NCI-H1417 treated with DMSO at 0.1 percent for 48 hours (cell line): ENCODE measurements at places on chromosomes 5 and 9.

GRCh38 chr9:35741740-35742139 lies 7.3 kb downstream of the GBA2 start:
- DNase-seq: no peak

DNA sequence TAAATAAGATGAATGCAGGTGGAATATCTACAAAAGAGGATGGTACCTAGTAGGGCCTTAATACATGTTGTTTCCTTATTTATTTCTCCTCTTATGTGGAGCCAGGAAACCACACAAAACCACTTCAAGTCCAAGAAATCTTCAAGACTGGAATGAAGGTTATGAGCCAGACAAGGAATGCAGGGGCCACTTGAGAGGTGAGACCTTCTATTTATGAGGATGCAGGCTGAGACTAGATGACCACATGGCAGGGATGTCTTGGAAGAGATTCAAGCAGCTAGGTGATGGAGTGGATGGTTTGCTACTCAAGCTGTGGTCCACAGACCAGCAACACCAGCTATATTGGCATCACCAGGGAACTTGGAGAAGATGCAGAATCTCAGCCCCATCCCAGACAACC lies 92.2 kb downstream of the TNC start:
- DNase-seq: no peak

DNA sequence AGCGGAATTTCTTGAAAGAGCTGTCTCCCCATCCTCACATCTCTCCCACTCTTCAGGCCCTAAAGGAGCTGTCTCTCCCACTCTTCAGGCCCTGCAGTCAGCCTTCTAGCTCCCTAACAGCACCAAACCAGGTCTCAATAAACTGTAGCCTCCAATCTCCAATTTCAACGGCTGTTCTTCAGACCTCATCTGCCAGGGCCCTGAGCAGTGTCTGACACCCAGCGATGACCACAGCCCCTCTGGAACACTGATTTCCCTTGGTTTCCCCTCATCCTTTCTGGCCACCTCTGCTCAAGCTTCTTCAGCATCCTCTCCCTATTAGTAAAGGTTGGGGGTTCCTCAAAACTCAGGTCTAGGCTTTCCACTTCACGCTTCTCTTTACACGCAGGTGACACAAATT lies 1.6 kb upstream of the P4HA2 start:
- no peak for DNase-seq

- no peak for DNase-seq
Observed at GRCh38 chr9:131623655-131624330, 78.5 kb downstream of the PRRT1B start.

DNA sequence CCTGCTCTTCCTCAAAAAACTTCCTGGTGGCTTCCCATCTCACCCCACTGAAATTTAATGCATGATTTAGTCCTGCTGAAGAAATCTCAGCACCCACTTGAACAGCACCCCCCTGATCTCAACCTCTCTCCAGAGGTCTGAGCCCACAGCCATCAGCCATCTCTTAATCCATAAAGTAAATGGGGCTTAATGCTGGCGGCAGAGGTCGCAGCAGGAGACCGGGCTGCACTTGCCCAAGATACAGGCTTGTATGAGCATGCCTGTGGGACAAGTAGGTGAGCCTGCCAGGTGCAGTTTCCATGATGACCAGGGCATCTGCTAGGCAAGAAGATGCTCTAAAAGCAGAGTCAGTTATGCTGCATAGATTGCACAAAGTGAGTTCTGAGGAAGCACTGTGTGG lies 52.4 kb upstream of the CTXN3 start:
- DNase-seq: no peak

GRCh38 chr5:61625137-61625561 lies 293.1 kb downstream of the ZSWIM6 start:
- DNase-seq: no peak

GRCh38 chr5:153543288-153543687 lies 52.8 kb downstream of the GRIA1 start:
- no peak for DNase-seq

- no peak for DNase-seq
Observed at GRCh38 chr5:115282131-115282530, 14.3 kb downstream of the CCDC112 start.

DNA sequence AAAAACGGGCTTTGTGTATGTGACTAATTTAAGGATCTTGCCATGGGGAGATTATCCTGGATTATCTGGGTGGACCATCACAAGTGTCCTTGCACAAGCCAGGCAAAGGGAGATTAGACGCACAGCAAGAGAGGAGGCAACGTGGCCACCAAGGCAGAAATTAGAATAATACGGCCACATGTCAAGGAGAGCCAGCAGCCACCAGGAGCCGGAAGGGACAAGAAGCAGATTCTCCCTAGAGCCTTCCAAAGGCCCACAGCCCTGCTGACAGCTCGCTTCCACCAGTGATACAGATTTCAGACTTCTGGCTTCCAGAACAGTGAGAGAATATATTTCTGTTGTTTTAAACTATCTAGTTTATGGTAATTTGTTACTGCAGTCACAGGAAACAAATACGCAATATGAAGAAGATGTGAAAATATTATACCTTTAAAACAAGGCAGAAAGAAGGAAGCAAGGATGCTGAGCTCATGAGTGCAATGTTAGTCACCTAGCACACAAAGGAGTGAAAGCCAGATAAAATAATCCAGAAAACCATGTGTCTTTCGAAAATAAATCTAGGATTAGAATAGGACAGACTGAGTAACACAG lies 28.7 kb upstream of the F2RL1 start:
- DNase-seq: no peak

DNA sequence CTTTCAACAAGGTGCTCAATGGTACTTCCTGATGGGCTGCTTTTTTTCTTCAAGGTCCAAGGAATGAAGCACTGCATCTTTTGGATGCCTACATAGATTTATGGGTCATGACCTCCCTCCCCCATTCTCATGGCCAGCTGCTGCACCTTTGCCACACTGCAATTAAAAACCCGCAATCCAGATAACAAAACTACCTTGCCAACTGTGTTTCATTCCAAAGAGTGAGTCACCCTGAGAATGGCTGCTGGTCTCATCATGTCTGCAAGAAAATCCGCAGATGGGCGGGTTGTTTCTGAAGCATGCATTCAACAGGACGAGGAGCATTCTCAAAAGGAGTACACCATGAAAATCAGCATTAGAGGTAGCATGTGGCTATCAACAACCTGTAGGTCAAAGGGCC lies 139.8 kb downstream of the ELAVL2 start:
- DNase-seq: no peak

GRCh38 chr5:35860686-35861085 lies 4.0 kb downstream of the IL7R start:
- no peak for DNase-seq

DNA sequence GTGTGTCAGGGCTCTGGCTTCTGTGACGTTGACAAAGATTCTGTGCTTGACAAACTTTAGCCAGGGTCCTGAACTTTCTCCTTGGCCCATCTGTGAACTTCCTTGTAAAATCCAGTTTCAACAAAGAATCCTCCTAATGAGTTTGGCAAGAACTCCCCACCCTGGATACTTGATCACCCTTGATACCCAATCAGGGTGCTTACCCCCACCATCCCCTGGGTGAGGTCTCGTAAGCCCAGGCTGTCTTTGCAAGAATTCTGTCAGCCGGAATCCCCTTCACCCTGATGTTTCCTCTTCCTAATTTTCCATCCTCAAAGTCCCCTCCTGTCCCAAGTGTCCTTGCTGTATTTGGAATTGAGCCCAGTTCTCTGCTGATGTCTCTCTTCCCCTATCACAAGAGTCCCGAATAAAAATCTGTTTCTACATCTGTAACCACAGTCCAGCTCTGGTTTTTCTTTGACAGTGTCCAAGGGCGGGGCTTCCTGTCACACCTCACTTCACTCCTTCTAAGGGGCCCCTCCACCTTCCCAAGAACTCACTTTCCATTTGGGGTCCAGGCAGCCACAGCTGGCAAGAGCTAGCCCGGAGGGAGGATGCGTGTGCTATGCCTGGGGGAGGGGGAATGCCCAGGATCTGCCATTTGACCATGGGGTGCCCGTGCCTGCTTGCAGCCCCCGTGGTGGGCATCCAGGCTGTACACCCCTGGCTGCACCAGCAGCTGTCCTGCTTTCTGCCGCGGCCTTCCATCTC lies 2.7 kb upstream of the CARD19 start:
- DNase-seq: no peak

DNA sequence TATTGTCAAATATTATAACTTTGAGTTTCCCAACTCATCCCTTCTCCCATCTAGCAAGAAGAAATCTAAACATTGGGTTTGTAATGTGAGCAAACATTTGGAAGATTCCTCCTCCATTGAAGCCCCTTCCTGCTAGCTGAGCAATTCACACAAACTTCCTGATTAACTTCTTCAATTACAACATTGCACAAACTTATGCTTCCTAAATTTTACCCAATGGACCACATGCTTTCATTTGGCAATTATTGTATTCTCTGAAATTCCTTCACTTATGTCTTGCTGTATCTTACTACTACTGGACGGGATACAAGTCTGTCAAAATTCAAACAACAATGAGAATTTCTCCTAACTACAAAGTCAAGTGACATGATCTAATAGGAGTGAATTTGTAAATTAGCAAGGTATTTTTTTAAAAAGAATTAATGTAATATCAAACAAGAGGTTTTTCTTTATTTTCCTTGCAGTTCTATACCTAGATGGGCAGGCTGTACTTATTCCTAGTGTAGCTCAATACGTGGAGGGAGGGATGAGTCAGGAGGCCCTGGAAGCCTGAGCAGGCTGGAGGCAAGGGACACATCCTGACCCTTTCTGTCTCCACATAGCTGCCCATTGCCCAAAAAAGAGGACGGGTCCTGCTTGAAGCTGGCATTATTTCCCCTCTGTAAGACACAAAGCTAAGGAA lies 11.8 kb upstream of the IFNW1 start:
- no peak for DNase-seq

GRCh38 chr5:10633271-10634049 lies 69.6 kb downstream of the ANKRD33B start:
- no peak for DNase-seq

DNA sequence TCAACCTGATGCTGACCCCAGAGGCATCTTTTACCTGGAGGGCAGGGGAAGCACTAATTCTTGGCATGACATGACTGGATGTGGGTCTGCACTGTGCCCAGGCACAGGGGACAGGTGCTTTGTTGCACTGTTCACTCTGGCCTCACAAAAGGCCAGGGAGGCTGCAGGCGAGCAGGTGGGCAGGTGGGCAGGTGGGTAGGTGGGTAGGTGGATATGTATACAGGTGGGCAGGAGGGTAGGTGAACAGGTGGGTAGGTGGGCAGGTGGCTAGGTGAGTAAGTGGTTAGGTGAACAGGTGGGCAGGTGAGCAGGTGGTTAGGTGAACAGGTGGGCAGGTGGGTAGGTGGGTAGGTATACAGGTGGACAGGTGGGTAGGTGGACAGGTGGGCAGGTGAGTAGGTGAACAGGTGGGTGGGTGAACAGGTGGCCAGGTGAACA lies 1.5 kb downstream of the PAEP start:
- no peak for DNase-seq

DNA sequence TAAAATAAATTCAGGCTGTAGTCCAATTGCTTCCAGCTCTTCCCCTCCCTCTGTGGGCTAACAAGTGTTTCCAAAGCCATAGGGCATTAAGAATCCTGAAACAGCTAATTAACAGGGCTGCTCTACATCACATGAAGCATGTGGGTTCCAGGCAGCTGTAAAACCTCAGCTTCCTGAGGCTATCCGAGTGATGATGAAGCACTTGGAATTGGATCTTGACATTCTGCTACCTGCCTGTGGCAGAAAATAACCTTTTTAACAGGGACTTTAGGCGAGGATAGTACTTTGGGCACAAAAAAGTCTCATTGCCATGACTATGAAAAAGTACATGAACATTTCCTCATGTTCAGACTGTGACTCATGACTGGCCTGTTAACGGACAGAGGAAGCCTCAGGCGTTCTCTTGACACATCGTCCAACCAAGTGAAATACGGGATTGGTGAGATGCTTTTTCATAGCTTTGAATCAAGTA lies 107.2 kb downstream of the PDE4D start:
- DNase-seq: no peak

- no peak for DNase-seq
Observed at GRCh38 chr9:120923620-120924328, 2.8 kb downstream of the TRAF1 start.

GRCh38 chr5:2905741-2906140 lies 154.3 kb upstream of the IRX2 start:
- DNase-seq: no peak

- DNase-seq: no peak
Observed at GRCh38 chr5:72137826-72138409, 30.6 kb downstream of the MAP1B start.

DNA sequence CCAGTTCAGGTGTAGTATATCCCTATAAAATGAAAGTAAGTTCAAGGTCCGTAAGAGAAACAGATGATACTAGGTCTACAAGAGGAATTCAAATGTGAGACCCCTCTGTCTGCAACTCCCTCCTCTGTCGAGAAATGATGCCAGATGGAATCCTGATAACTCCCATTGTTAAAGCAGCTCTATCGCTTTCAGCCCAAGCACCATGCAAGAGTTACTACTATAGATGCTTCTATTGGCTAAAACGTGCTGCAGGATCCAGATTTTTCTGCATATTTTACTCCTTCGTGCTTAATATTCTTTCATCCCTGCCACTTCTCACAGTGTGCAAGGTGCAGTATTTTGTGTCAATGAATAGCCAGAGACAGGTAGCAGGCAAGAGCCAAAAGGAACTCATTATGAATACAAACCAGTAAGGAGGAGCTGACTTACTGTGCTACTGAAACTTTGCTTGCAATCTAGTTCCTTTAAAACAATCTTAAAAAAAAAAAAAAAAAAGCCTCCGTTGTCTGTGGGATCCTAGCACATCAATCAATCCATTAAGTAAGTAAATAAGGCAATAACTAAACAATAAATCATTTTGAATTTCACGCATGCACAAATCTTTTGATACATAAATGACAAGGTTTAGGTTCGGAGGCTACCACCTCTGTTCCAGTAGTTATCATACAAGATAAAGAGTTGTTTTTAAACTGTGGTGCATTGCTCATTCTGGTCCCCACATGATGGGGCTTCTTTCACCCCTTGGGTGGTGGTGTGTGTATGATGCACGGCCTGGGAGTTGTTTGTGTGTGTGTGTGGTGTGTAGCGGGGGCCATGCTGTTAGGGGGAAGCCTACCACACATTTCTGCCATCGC lies 151.1 kb upstream of the MPDZ start:
- DNase-seq: no peak

DNA sequence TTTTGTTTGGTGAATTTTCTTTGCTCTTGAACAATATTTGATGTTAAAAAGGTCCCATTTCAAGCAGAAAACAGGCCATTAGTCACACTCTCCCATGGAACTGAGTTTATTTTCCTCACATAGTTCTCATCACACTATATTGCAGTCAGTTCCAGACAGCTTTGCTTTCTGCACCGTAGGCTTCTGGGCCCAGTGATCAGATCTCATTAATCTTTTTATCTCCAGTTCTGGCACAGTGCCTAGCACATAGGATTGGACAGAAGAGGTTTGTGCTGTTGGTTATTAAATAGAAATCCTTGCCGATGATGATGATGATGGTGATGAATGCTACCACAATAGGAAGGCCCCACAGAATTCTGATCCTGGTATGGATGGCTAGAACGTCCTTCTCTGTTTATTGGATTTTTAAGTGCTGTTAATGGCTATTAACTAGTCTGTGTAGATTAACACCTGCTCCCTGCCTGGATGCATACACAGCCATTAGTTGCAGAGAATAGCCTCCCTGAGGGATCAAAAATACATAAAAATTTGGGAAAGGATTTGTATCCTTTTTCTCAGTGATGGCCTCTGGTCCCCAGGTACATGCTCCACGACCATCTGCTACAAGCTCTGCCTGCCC lies 52.0 kb upstream of the NTRK2 start:
- peak; percentile 33 for DNase-seq
